Activated CD4-positive, alpha-beta T cell treated with anti-CD3 and anti-CD28 coated beads for 4 hours (primary cell): ENCODE measurements at places on chromosomes 13 and 19.

DNA sequence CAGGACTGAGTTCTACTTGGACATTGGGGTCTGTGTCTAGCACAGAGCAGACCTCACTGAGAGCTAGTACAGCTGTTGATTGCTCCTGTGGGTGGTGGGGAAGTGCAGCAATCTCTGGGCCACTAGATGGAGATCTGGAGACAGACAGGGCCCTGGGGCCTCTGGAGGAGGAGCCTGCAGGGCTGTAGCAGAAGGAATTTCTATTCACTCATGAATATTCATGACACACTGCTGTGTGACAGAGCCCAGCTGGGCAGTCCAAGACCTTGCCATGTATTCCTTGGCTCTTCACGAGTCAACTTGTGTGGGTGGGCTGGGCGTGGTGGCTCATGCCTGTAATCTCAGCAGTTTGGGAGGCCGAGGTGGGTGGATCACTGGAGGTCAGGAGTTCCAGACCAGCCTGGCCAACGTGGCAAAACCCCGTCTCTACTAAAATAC is 37.5 kb downstream of the SUGP2 start:
- no peak for DNase-seq

GRCh38 chr13:108816375-108816774 is 187.0 kb downstream of the MYO16 start:
- no peak for DNase-seq

DNA sequence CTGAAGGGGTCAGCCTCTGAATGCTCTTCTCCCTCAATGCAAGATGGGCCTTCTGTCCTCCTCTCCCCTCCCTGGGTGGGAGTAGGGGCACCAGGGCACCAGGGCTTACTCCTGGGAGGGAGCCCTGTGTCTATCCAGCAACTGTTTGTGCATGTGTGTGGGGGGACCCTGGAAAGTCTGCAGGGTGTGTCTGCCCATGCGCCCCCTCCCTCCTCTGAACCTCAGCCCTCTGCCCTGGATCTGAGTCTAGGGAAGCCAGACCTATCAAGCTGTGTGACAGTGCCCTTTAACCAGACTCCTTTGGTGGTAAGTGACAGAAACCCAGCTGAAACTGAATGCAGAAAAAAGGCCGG is 213.3 kb upstream of the ZNF536 start:
- DNase-seq, result no peak

- no peak for DNase-seq
Measured at GRCh38 chr13:33167491-33167890, 118.1 kb downstream of the STARD13 start.

GRCh38 chr13:40530961-40531360 is 135.5 kb downstream of the FOXO1 start:
- no peak for DNase-seq

DNA sequence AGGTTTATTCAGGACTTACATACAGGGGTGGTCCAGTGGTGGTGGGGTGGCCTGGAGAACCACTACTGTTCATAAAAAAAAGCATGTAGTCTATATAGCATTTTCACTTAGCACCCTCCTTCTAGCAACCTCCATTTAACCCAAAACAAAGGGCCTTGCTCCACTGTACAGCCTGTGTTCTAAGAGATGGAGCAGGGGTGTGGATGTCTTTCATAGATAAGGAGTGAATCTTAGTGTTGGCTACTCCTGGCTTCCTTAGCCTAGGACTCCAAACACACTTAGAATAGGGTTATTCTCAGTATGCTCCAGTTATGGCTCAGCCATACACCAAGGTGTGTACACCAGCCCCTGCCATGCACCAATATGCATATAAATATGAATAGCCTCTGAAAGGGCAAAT is 95.2 kb downstream of the ELF1 start:
- no peak for DNase-seq

DNA sequence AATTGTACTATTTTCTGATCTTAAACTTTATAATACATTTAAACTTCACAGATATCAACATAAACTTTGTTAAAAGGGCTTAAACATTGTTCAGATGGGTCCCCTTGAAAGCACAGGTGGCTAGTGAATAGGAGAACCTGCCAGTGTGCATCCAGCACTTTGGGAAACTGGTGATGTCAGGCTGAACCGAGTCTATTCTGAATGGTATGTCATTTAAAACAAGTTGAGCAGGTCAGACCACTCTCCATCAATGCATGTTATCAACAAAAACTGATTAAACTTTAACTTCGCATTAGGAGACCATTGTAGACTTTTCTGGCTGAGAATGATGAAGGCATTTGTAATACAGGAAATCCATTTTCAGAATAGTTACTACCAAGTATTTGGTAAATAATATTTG is 50.1 kb upstream of the FREM2 start:
- DNase-seq, result no peak

DNA sequence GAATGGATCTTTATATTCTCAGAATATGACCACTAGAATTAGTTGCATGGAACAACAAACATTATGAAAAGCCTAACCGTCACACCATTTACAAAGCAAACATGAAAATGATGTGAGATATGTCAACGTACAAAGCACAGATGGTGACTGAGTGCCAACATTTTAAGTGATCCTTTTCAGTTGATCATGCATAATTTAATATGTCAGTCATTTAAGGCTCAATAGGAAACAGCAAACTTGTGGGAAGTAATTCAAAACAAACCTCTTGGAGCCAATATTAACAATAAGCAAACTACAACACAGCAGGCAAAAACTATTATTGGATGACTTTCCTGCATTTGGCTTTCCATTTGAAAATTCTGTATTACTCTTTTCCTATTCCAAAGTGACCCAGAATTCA is 277.6 kb downstream of the SLITRK6 start:
- no peak for DNase-seq

GRCh38 chr13:44842158-44842557 is 147.1 kb downstream of the NUFIP1 start:
- DNase-seq, result no peak

- no peak for DNase-seq
Measured at GRCh38 chr13:42735010-42735409, 46.4 kb upstream of the FAM216B start.

DNA sequence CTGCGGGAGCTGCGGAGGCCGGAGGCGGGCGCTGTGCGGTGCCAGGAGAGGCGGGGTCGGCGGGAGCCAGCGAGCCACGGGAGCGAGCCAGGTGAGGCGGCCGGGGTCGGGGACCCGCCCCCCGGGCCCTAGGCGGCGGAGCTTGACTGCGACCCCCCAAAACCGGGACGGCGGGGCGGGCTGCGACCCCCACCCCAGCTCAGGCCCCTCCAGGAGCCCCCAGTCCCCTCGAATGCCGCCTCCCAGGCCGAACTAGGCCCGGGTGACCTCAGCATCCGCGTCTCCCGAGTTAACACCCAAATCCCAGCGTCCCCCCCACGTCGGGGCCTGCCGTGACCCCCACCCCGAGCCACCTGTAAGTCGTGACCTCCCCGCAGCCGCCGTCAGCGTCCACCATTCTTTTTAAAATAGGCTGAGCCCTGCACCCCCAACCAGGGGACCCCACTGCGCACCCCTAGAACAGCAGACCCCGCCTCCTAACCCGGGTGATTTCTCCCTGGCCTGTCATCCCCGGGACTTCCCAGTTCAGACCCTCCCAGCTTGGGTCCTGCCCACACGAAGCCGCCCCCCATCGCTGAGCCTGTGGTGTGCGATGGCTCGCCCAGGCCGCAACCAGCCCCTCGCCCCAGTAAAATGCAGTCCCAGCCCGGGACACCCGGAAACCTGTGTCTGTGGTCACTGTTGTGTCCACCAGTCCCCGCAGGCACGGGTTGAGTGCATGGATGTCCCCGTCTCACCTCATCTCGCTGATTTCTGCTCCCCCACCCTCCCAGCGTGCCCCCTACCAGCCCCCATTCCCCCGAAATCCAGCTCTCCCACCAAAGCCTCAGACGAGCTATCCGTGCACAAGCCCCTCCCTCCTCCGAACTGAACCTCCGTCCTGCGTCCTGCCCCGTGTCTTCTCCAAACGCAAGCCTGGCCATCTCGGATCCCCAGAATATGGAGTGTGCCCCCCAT is 551 bp downstream of the FZR1 start:
- DNase-seq, result peak; percentile 33

- no peak for DNase-seq
Measured at GRCh38 chr13:25462301-25463125, 90.7 kb downstream of the ATP8A2 start.

DNA sequence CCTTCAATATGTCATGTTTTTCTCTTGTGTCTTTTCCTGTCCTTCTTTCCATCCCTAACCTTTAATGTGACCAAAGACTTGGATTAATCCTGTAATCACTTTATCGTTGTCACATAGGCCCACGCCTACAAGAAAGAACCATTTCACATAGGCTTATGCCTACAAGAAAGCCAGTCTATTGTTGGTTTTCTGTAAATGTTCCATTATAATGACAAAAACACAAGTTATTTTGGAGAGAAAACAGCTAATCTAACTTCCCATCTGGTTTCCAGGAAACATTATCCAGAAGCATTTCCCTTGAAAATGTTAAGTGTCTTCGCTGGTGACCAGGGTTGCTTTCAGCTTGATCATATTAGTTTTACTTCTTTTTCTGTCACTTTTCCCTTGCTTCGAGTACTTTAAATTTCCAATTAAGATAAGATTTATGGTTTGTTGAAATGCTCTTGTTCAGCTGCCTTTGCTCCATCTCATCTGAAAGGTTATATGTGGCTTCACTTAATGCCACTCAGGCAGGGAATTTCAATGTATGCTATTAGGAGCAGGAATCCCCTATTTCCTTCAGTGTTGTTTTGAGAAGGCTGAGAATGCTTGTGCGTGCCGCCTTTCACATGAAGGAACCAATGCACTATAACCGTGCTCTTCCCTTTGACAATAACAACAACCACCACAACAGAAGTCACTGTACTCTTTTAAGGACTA is 708.2 kb downstream of the EFNB2 start:
- no peak for DNase-seq

GRCh38 chr19:47679251-47679900 is 33.8 kb upstream of the EHD2 start:
- no peak for DNase-seq

GRCh38 chr13:46016216-46016615 is 36.3 kb downstream of the ZC3H13 start:
- no peak for DNase-seq

DNA sequence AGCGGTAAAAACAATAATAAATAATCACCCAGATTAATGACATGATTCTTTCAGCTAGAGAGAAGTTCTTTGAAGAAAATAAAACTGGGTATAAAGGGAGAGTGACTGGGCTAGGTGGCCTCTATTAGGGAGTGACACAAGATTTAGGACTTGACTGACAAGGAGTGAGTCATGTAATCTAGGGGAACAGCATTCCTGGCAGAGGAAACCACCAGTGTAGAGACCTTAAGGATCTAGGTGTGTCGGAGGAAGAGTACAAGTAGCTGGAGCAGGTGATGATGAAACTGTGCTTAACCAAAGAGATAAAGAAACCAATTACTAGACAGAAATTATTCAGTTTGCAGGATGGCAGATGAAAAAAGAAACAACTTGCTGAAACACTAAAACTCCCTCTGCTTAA is 248.0 kb downstream of the RFC3 start:
- no peak for DNase-seq

DNA sequence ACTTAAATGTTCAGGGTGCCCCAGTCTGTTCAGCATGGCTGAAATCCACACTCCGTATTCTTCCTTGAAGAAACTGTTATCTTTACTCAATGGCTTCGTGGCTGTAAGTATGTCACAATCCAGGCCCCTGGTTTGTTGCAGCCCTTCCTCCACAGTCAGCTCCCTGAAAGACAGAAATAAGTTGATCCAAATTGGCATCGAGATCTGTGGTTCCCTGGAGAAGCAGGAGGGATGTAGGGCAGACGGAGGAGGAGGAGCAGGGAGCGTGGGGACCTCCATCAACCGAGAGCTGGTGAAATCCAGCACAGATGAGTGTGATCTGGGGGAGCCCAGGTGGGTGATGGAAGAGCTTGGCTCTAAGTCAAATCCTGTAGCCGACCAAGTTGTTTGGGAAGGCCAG is 304 bp downstream of the TSPAN16 start:
- no peak for DNase-seq

DNA sequence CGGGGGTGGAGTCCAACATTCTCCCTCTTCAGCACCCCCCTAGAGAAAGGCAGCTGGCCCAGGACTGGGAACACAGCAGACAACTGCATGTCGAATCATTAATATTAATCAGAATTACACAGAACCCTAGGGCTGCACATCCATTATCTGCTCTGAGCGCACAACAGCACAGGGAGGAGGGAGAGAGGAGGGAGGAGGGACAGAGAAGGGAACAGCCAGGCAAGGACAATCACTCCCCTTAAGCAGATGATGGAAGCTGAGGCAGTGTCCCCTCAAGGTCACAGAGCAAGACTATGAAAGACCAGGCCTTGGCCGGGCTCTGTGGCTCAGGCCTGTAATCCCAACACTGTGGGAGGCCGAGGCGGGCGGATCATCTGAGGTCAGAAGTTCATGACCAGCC is 25.7 kb downstream of the TLE6 start:
- no peak for DNase-seq

GRCh38 chr13:32903720-32904119 is 112.5 kb upstream of the KL start:
- no peak for DNase-seq

GRCh38 chr19:8552810-8553209 is 24.4 kb downstream of the MYO1F start:
- DNase-seq, result no peak

GRCh38 chr19:35098413-35099049 is 17.1 kb upstream of the FXYD3 start:
- DNase-seq, result no peak

DNA sequence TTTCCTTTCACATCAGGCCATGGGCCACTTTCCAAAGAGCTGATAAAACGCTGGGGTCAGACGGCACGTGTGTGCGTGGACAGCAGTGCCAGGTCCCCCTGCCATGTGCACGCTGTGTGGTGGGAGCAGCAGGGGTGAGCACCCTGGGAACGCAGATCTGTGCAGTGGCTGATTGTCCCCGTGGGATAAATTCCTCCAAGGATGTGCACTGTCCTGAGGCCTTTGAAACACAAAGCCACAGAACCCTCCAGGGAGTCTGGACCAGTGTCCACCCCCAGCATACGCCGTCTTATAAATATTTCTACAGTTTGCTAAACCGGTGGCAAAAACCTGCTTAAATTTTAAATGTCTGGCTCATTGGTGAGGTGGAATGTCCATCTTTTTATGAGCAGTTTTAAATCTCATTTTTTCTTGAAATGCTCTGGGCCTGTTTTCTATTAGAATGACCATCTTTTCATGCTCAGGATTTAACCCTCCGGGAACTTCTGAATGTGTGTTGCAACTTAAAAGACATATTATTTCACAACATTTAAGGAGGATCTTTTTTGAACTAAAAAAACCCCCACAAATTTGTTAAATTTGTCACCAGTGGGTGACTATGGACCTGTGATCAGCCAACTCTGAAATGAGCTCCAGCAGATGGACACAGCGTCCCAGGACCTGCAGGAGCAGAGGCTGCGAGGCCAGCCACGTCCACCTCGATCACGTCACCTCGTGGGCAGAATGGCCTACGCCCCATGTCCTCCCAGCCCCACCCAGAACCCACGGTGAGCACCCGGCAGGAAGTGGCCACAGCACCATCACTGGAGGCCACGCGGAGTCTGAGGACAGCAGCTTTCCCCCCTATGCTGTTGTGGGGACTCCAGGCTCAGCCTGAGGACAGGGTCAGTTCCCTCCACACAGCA is 68.6 kb downstream of the RASA3 start:
- DNase-seq, result no peak
